ENCODE measurements at places on chromosomes 2 and 18.

GRCh38 chr18:2918761-2919550, 72.2 kb downstream of the EMILIN2 start:
- DNase-seq, result no peak

DNA sequence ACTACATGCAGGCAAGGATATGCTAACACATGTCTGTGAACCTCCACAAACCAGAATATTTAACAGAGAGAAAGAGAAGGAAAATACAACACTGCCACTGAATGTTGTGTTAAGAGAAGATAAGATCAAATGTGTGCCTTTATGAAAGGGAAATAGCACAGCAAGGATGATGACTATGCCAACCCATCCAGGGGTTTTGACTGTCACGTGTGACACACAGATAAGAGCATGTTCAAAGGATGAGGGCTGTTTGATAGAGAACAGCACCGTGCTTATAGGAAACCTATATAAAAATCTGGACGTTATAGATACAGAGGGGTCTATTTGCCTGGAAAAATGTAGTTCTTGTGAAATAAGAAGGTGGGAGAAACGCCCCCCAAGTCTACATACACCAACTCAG, 911.8 kb downstream of the CPS1 start:
- no peak for DNase-seq

- no peak for DNase-seq
Measured at GRCh38 chr2:239818531-239819011, 206.6 kb downstream of the NDUFA10 start.

DNA sequence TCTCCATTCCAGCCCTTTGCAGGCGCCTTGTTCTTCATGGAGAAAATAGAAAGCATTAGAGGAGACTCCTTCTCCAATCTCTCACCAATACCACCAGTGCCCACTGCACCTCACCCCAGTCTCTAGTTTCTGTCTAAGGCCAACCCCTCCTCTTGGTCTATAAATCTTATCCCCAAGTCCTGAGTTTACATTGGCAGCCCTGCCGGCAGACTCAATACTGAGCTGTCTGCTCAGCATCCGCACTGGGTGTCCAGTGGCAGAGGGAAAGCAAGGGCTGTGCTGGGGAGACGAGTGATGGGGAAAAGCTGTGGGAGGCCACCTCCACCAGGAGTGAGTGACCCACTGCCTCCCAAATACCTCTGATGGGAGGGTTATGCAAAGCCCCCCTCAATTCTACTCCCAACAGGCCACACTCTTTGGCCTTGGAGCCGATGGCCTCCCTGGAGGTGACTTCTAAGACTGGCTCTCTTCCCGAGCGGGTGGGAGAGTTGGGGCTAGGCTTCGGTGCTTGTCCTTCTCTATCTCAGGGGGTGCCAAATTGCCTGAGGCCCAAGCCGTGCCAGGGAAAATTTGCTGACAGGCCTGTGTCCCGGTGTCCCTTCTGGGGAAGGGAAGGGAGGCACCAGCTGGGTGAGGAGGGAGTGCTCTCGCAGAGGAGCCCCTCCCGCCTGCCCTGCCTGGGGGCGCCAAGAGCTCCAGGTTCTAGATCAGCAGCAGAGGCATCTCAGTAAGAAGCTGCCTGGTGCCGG, 165.2 kb upstream of the MSH6 start:
- DNase-seq, result no peak
